ENCODE measurements at places on chromosomes 6 and 20.

DNA sequence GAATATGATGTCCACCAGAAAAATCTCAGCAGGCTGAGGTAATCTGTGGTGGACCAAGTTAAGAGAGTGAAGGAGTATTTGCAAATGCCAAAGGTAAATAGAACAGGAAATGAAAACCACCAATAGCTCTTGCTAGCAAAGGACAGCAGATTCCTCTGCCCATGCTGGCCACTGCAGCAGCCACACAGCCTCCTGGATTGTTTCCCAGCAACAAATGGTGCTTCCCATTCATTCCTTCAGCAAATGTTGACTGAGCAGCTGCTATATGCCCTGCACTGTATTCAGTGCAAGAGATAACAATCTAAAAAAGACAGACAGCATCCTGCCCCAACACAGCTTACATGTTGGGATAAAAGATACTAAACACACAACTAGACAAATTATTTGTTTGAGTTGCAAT is 11.0 kb downstream of the ROS1 start:
- peak; percentile 43 for DNase-seq

GRCh38 chr6:160430751-160431150 is 82.6 kb downstream of the SLC22A3 start:
- DNase-seq = no peak

DNA sequence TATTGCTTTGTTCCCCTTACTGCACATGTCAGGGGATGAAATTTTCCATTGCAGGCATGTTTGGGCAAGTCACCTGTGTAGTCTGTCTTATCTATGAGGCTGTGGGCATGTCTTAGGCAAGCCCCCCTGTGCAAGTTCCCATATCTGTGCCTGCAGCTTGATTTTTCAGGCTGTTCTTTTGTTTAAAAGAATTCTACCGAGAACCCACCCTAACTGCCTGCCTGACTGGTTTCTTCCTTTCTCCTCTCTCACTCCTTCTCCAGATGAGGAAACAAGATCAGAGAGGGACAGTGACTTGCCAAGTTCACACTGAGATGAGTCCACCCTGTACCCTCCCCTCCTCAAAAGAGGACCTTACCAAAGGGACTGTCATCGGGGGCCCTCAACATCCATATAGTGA is 11.0 kb downstream of the TREML2 start:
- no peak for DNase-seq

DNA sequence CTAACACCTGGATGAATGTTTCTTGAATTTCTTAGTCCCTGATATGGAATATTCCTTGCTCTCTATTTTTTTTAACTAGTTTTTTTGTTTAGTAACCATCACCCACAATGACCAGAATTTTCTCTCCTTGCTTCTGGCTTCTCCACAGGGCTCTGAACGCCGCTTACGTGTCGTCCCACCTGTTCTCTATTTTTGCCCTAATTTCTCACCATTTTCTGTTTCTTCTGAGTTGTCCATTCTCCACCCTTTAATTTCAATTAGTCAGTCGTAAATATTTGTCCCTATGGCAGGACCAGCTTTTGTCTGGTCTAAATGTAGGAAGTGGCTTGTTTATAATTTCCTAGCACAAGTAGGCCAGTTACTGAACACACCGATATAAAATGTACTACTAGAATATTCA is 52.3 kb downstream of the PLCB4 start:
- no peak for DNase-seq

GRCh38 chr6:166655251-166655650 is 28.2 kb upstream of the RPS6KA2 start:
- no peak for DNase-seq

DNA sequence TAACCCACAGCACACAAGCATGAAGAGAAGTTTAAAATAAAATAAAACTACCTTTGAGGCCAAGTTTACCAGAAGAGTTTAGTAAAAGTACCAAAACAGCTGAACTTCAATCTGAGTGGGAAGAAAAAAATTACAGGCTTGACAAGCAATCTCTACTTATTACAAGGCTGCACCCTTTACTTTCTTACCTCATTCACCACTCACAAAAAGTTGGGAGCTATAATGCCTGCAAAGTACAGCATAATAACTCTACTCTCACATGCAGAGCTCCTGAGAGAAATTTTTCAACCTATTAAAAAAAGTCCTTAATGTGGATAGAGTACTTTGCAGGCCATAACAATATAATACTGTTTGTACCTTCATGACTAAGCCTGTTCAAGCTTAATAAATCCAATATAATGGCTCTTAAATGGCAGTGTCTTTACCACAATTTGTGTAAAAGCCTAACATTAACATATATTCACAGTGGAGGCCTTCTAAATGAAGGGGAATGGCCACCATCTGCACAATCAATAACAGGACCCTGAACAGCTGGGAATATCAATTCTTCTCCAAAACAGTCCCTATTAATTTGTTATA is 103.1 kb downstream of the DST start:
- DNase-seq = no peak

DNA sequence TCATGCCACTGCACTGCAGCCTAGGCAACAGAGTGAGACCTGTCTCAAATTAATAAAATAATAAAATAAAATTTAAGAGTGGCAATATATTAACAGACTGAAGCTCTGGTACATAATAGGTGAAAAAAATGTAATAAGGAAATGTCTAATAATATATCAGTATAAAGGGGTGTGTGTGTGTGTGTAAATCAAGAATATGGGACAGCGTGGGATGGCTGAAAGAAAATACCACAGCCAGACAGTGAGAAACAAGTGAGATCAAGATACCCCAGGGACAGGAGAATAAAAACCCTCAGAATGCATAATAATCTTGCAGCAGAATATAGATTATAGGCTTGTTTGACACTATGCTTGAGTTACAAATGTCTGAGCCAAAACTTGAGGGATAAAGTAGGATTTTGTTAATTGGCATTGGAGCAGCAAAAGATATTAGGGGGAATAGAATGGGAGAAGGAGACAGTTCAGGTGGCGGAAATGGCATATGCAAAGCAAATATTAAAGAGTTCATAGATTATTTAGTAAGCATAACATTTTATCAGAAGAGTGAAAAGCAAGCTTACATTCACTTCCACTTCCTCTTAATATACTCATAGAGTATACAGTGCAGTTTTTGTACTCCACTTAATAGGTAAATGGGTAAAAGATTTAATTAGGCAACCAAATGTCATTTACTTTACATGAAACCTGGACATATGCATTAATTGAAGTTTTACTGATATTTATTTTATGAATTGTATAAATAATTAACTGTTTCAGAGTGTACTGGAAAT is 398.5 kb upstream of the GJE1 start:
- DNase-seq = no peak

Data from choroid plexus epithelial cell (primary cell).